ENCODE measurements at places on chromosomes 1 and 21.

- no peak for DNase-seq
These were observed 28.8 kb upstream of the SLC26A9 start for GRCh38 chr1:205972081-205972480.

DNA sequence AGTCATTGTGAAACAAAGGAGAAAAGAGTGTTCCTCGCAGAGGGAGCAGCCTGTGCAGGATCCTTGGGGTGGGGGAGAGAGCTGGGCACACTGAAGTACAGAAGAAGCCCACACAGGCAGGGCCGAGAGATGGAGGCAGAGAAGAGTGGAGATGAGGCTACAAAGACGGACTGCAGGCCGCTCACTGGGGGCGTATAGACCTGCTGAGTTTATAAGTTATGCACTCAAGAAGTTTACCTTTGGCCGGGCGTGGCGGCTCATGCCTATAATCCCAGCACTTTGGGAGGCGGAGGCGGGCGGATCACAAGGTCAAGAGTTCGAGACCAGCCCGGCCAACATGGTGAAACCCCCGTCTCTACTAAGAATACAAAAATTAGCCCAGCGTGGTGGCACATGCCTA is 7.6 kb upstream of the SLAMF9 start:
- no peak for DNase-seq

DNA sequence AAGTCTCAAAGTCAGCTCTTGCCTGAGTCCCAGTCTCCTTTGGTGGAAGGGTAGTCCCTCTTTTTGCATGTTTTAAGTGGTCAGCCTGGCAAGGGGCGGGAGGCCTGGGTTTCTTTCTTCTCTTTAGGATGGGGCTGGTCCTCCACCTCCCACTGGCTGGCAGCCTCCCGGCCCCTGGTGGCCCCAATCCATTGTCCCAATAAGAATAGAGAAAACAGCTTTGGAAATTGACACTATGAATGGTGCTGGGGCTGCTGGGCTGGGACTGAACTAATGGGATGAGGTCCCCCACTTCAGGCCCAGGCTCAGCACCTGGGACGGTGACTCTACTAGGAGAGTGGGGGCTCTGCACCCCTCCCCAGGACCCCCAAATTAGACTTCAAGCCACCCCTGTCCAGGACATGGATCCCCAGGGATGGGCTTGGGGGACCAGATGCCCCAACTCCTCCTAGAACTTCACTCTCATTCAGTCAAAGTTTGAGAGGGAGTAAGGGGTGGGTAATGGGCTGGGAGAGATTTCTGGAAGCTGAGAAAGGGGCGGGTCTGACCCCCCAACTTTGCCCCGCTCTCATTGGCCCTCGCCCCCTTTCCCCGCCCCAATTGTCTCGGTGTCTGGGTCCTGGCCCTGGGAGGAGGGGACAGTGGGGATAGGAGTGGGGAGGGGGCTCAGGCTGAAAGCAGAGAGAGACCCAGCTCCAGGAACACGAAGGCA is 18.2 kb downstream of the SLC27A3 start:
- no peak for DNase-seq

DNA sequence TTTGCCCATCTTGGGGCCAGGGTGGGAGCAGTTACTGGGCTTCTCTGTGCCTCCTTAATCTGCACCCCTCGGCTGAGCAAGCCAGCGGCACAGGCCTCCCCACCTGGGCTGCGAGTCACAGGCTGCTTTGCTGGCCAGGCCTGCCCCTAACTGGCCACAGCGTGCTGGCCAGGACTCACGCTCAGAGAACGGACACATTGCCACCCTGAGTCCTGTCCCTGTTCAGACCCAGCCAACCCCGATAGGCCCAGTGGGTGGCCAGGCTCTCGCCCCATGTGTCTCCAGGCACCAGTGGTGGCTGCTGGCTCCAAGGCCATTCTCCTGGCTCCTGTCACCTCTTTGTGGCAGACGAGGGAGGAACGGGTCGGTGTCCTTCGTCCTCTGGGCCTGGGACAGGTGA is 61.3 kb downstream of the MORN1 start:
- no peak for DNase-seq

DNA sequence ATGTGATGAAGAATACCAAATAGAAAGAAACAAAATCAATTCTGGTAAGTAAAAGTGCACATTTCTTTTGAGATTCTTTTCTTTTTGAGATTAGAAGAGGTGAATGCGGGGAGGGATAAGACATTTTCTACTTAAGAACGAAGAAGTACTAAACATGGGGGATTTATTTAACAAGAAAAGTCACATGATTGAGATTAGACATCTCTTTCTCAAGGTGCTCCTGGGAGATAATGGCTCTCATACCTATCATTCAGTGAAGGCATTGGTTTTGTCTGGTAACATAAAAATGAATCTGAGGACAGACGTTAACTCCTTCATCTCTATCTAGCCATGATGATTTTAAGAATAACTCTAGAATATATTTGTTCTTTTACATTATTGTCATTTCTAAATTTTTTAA is 147.9 kb upstream of the SAMSN1 start:
- DNase-seq, result no peak

All from HS-27A (cell line).